Heart right ventricle (tissue), 16 donors: ENCODE measurements at places on chromosomes 7 and 10. TPM values are rescaled to one million over a fixed set of nuclear protein-coding genes. Genes with fewer than 3 reads are reported as not detected.

The KCND2 gene
- total RNA-seq, result not detected

The ORAI2 gene
- 3.9 TPM for total RNA-seq

GRCh38 chr10:118725886-118726500 is 28.8 kb downstream of the CACUL1 start:
- no peak for DNase-seq

DNA sequence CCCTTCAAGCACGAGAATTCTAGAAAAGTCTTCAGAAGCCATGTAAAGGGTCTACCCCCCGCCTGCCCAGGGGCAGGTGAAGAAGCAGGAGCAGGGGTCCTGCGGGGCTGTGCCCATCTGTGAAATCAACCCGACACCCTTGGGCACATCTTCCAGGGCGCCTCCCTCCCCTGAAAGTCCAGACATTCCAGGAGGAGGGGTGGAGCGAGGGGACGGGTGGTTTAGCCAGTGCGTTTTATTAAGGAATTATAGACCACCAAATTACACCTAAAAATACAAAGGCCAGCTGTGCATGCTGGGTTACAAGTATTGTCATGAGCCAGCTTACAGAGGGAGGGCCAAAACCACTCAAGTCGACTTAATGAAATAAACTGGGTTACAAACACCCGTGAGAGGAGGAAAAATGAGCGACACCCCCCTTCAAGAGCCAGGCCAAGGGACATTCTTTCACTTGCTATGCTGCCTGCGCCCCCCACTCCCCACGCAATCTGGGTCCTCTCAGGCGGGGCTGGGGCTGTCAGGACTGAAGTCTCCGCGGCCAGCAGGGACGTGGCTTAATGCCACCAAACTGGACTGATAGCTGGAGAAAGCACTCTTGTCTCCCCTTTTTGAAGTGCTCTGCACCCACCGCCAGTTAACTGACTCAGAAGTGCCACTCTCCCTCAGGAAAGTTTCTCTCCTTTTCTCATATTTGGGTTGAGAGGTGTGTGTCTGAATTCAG is 360.3 kb downstream of the FRMD4A start:
- no peak for DNase-seq

DNA sequence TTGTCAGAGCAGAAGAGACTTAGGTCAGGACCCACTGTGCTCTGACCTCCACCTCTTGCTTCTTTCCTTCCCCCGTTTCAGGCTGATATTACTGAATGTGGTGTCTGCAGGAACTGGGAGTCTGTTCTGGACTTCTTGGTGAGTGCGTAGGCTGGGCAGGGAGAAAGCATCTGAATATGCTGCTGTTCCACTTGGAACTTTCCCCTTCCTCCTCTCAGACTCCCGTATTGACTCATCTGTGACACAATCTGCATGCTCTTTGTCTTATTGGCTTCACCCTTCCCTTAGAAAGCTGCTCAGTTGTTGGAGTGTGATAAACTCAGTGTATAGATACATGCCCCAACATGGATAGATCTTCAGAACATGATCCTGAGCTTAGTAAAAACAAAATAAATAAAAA is 137.6 kb upstream of the HABP2 start:
- DNase-seq, result no peak

The ZNF503 gene
- 4.1 TPM for total RNA-seq

- peak; percentile 57 for DNase-seq
Measured at GRCh38 chr10:11986593-11987216, 55.9 kb downstream of the UPF2 start.

- no peak for DNase-seq
Measured at GRCh38 chr10:98433881-98434732, 12.6 kb downstream of the HPS1 start.

DNA sequence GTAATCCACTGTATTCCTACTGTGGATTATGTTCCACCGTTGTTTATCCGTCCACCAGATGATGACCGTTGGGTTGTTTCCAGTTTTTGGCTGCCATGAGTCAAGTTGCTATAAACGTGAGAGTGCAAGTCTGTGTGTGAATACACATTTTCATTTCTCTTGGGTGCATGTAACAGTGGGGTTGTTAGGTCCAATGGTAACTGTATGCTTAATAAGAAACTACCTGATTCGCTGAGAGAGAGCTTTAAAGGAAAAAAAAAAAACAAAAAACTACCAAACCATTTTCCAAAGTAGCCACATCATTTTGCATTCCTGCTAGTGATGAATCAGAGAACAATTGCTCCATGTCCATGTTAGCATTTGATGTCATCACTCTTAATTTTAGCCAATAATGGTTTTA is 15.9 kb downstream of the UBN2 start:
- DNase-seq, result no peak

The CPXM2 gene
- total RNA-seq, result 6.8 TPM

The SPDYE2 gene
- total RNA-seq, result 0.31 TPM

GRCh38 chr7:105786520-105787470 is 89.6 kb downstream of the ATXN7L1 start:
- no peak for DNase-seq

DNA sequence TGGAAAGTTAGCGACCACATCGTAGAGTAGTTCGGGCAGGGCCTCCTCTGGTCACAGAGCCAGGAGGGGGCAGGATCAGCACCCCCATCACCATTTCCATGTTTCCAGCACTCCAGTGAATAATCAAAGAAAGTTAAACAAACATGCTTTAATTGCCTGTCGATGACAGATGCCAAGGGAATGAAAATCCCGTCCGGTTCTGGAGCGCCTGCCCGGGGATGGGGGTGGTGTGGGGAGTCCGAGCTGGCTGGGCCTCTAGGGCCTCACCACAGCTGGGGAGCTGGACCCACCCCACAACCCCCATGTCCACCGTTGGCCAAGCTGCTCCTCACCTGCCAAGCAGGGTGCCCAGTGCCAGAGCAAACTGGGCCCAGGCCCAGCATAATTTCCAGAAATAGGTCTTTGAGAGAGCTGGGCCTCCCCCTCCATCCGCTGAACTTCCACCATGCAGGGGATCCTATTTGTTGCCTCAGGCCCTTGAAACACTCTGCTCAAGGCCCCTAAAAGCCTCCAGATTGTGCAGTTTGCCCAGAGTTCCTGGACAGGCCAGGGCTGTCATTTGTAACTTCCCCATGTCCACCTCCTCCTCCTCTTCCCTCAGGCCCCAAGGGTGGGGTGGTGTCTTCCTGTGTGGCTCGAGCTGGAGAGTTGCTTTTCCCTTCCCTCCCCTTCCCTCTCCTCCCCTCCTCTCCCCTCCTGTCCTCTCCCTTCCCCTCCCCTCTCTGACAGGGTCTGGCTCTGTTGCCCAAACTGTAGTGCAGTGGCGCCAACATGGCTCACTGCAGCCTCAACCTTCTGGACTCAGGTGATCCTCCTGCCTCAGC is 101.0 kb downstream of the MYL10 start:
- peak; percentile 35 for DNase-seq

DNA sequence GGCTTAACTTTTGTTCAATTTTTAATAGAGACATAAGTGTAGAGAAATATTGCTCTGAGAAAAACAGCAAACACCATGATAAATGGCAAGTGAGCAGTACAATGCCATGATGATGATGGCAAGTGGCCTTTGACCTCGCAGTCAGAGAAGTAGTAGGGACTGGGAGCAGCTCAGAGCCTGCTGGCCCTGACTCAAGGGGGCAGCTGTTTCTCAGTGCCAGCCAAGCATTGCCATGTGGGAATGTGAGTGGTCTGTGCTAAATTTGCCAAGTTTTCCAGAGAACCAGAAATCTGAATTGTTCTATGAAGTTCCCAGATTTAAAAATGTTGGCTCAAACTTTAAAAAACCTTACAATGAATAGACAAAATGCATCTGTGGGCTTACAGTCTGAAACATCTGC is 187.9 kb downstream of the BICC1 start:
- no peak for DNase-seq

DNA sequence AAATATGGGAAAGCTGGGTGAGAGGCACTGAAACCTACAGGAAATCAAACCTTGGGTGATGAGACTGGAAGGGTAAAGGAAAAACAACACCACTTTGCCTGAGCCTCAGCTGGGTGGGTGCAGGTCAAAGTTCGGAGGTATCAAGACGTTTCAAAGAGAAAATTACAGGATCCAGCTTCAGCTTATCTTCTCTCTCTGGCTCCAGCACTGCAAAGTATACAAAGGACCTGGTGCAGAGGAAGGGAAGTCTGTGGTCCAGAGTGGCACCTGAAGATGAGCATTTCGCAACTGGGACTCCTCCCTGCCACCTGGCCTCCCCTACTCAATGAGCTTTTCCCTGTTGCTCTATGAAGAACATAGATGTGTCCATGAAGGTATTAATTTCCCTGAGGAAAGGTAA is 6.4 kb upstream of the FXYD4 start:
- DNase-seq, result no peak

DNA sequence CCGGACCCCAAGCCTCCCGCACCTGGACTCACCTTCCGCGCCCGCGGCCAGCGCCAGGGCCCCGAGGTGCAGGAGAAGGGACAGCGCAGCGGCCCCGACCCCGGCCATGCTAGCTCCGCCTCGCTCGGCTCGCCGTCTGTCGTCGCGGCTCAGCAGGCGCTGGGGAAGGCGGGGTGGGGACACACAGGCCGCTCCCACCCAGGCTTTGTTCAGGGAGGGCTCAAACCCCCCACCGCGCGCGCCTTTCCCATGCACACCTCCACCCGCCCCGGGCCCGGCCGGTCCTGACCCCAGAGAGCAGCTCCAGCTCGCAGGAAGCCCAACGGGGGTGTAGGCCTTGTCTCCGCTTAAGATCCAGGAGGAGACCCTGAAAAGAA is at the start of gene KCP:
KCP (minus strand) TSS at position 141 of the 377 bp plus-strand sequence; CDS start at position 108, 33 bp downstream.
- no peak for DNase-seq

DNA sequence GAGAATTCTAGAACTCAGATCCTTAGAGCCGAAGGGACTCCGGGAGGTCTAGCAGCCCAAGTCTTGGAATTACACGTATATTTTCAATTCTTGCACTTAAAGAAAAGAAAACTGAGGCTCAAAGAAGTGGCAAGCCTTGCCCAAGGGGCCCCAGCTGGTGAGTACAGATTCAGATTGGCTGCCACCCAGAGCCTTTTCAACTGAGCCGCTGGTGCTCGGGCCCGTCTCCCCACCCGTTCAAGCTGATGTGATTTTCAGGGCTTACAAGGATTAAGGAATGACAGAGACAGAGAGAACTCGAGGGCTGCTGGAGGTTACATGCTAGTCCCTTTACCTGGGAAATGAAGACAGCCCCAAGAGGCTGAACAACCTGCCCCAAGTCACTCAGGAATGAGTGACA is 117.8 kb downstream of the ABLIM1 start:
- no peak for DNase-seq

The PRSS37 gene
- total RNA-seq, result not detected

DNA sequence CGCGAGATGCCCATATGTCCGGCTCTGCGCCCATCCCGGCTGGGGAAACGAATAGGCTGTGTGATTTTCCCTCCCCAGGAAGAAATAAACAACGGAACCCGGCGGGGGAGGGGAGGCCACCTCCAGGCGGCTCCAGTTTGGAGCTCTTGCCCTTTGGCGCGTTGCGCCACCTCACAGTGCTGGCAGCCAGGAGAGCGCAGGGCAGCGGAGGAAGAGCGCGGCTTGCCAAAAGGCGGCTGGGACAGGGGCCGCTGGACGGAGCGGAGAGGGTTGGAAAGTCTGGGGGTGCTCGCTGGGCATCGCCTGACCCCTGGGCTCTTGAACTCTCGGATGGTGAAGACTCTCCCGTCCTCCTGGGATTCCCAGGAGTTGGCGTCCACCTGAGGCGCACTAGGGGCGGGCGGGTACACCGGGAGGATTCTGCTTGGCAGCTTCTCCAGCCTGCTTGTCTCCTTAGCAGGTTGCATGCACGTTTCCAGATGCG is 5.3 kb upstream of the NEUROG3 start:
- DNase-seq, result no peak

DNA sequence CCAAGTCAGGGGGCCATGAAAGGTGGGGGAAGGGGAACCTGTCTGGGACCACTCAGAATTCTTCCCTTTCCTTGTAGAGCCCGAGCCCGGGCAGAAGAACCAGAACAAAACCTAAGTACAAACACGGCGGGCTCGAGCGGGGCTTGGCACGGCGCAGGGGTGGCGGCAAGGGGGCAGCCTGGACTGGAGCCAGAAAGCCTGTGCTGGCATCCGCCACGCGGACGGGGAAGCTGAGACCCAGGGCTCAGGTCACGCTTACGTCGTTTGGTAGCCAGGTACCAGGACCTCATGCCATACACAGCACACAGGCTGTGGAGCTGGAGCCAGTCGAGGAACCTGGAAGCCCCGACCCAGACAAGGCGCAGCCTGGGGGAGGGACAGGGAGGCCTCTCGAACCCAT is 6.6 kb upstream of the GPER1 start:
- DNase-seq, result no peak

DNA sequence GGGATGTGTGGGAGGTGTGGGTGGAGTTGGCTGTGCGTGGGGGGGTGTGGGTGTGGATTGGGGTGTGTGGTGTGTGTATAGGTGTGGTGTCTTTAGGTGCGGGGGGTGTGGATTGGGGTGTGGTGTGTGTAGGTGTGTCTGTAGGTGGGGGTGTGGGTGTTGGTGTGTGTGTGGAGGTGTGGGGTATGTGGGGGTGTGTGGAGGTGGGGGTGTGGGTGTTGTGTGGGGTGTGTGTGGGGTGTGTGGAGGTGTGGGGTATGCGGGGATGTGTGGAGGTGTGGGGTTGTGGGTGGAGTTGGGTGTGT is 33.9 kb downstream of the SPDYE17 start:
- no peak for DNase-seq

The SMKR1 gene
- total RNA-seq, result not detected

DNA sequence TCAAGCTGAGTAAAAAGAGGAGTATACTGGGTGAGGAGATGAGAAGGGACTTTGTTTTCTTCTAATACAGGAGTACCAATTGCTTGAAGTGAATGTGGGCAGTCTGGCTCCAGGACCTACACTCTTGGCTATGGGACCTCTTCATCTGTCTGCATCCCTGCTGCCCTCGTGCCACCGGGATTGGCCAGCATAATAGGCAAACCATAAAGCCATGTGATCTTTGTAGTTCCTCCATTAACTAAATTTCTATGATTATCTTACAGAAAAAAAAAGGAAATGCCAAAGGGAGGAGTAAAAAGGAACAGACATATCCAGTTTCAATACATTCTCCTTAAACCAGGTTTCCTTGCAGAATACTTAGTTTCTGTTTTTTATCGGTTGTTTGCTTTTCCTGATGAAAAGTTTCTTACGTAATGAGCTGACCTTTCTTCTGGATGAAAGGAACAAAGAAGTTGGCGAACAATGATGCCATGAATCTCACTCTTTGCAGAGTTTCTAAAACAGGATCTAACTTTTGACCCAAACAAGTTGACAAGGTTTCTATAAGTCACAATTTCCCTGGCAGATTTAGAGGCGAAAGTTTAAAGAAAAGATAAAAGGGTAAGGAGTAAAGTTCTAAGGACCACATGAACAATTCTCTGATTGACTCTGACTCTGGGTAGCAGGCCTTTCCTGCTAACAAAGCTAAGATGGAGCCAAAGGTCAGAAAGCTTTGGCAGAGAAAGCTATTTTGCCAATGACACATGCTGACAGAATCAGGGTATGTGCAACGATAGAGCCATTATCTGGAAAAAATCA is 54.1 kb downstream of the LAMB1 start:
- DNase-seq, result no peak

- no peak for DNase-seq
Measured at GRCh38 chr10:45589868-45590267, 82.7 kb downstream of the ZFAND4 start.
